Calu3 (cell line): ENCODE measurements at places on chromosomes 7 and 10. TPM values are rescaled to one million over a fixed set of nuclear protein-coding genes. Genes with fewer than 3 reads are reported as not detected.

DNA sequence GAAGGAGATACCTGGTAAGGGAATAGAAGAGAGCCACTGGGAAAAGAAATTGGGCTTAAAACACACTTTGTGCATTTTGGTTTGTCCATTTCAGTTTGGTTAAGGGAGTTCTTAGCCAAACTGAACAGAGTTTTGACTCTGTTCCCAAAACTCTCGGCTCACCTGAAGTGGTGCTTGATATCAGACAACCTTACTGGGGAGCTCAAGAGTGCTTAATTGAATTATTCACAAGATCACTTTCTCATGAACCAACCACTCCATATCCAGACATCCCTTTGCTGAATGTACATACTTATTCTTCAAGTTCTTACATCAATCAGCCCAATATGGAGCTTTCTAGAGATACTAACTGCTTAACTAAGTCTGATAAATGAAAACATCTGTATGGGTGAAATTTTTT lies 413.1 kb downstream of the GRM8 start:
- DNase-seq = no peak

- no peak for DNase-seq
Measured at GRCh38 chr10:36183726-36184125, 541.6 kb upstream of the FZD8 start.

GRCh38 chr10:132657748-132658147 lies 120.2 kb downstream of the INPP5A start:
- DNase-seq = no peak

GRCh38 chr7:12694817-12695216 lies 7.4 kb downstream of the ARL4A start:
- no peak for DNase-seq

DNA sequence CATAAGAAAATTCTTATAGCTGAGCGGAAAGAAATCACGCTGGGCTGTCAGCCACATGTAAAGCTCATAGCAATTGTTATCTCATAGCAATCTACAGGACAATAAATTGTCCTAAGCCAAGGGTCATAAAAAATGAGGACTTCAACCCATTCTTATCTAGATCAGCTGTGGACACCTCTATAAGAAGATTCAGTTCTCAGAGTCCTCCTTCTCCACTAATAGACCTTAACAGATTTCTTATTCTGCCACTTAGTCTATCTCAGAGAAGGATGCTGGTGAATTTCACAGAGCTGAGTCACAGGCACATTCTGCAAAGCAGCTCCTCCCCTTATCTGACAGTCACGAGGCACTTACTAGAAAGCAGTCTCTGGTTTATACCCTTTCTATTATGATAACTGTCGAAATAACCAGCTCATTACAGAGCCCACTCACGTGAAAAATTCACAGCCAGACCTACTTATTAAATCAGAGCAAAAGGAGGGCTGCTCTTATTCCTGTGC lies 185.3 kb upstream of the PCLO start:
- DNase-seq = peak; percentile 1

GRCh38 chr7:157558516-157558874 lies 221.7 kb downstream of the DNAJB6 start:
- no peak for DNase-seq

DNA sequence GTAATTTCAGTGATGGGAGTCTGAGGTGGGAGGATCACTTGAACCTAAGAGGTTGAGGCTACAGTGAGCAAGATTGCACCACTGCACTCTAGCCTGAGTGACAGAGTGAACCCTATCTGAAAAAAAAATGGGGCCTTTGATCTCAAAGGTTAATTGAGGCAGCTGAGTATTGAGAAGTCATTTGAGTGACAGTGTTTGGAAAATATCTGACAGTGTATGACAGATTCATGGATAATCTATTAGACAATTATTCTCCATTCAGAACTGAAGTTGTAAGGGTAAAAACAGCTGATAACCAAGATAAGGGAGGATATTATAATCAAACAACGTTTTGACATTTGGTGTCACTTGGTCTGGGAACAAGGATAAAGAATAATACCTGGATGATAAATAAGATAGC lies 50.9 kb upstream of the CD36 start:
- DNase-seq = no peak

DNA sequence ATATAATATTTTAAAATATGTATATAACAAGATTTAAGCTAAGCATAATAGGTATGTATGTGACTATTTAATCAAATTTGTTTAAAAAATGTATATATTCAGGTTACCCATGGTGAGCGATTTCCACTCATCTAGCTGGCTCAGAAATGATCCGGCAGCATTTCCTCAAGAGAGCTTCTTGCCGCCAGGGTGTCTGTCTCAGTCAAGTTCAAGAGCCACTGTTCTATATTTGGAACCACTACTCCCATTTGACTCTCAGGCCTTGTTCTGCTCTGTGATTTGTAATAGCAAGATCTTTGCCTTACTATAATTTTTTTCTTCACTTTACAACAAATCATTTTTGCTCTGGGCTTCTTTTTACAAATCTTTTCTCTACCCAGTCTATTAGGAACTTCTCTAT lies 48.7 kb upstream of the CNTNAP2 start:
- no peak for DNase-seq

- no peak for DNase-seq
Measured at GRCh38 chr10:102776779-102777456, 33.2 kb downstream of the WBP1L start.

- peak; percentile 81 for DNase-seq
Measured at GRCh38 chr10:58152673-58153263, 114.9 kb downstream of the IPMK start.

GRCh38 chr10:43214956-43215561 lies 51.8 kb downstream of the RASGEF1A start:
- no peak for DNase-seq

- no peak for DNase-seq
Measured at GRCh38 chr10:14225379-14225778, 105.3 kb downstream of the FRMD4A start.

GRCh38 chr7:71925663-71926062 lies 486.5 kb downstream of the CALN1 start:
- no peak for DNase-seq

DNA sequence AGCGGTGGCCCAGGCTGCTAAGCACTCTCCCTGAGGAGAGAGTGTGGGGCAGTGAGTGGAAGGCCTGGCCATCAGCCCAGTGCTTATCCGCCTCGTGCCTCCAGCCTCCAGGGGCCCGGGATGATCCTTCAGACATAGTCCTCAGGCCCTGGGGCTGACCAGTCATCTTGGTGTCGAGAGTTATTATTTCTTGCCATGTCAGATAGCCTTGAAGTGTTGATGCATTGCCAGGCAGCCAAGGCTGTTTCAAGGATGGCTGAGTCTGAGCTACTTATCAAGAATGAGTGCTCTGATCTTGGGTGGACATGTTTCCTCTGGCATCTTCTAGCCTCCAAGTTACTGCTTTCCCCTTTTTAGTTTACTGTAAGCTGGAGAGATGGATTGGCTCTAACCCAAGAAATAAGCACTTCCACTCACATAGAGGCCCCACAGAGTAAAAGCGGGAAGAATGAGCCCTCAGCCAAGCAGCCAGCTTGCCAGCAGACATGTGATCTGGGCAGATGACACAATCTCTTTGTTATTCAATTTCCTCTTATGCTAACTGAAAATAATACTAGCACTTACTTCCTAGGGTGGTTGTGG lies 136.5 kb upstream of the NAMPT start:
- DNase-seq = no peak

DNA sequence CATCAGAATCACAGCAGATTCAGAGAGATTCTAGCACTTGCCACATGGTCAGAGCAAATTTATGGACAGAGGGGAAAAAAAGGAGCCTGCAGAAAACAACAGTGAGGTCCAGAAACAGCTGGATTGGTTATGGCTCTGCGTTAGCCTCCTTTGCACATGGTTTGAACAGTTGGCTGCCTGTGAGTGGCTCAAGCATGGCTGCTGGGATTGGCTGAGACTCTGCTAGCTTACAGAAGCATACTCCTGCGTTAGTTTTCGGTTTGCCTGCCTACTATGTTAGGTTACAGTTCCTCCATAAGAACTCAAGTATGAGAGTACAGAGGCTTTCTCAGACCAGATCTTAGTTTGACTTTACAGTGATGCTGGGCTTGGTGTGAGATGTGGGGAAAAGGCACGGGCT lies 80.7 kb upstream of the WDR11 start:
- no peak for DNase-seq

DNA sequence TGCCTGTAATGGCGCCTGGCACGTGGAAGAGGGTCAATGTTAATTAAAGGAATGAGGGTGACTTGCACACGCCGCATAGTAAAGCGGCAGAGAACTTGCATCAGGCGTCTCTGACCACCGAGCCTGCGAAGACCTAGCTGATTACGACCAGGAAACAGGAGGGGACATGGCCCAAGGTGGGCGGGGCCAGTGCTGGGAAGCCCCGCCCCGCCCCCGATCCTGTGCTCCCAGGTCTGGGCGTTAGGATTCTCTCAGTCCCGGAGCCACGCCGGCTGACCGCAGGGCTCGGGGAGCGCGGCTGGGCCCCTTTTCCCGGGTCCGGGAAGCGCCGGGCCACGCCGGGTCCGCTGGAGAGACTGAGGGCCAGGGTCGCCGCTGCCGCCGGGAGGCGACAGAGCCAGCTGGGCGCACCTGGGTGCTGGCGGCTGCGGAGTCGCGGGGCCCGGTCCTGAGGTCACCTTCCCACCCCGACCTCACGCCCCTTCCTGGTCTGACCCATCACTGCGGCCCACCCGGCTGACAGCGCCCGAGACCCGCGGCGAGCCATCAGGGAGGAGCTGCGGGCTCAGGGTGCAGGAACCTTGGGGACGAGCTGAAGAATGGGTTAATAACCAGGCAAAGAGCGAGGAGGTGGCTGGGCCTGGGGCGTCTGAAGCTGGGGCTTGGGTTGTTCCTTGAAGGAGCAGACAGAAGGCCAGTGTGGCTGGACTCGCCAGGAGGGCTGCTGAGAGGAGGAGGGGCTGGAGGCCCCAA lies 23.0 kb upstream of the GRID1 start:
- DNase-seq = peak; percentile 63

DNA sequence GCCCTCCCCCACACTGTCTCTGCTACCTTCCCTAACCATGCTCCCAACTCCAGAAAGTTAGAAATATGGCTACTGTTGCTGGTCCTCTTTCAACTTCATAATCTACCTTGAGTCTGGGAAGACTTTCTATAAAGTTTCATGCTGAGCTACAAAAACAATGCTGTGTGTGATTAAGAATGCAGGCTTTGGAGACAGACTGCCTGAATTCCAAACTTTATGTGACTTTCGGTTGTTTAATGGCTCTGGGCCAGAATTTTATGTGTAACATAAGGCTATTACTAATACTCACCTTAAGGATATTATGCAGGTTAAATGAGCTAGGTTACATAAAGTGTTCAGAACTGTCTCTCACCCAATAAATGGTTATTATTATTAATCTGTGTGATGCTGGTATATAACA lies 19.1 kb downstream of the BET1 start:
- no peak for DNase-seq

DNA sequence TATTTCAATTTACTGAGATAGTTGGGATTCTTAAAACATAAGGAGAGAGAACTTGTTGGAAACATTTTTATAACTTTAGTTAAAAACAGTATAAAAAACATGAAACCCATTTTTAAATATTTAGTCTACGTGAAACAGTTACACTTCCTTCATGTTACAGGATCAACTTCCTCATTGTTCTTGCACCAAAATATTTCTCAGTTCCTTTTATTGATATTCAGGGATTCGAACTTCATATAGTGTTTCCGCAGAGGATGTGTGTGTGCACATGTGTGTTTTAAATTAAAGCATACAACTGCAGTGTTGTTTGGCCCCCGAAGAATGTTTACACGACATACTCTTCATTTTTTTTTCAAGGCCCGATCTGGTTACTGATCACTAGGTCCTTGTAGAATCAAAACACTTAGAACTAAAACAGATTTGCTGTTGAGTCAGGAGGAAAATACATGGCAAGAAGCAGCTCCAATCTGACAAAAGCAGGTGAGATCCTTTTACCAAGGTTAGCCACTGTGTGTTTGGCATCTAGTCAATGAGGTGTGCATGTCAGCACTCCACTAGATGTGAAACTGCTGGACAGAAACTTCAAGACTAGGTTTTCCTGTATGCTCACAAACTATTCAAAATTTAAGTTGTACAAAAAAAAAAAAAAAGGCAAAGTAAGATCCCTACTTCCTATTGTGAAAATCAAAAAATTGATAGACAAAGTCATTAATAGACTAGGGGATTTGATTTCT lies 60.4 kb downstream of the INSYN2A start:
- DNase-seq = no peak

DNA sequence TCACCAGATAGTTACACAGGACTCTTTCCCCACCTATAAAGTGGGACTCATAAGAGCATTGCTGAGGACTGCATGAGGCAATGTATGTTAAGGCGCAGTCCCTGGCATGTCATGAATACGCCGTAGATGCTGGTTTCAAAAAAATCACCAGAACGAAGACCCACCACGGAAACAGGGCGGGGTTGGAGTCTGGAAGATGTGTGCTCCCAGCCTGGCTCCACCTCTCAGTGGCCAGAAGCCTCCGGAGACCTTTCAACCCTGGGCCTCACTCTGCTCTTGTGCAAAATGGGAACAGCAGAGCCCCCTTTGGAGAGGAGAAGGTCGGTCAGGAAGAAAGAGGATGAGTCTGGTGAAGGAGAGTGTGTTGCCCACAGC lies 12.4 kb upstream of the ZMIZ1 start:
- DNase-seq = no peak

DNA sequence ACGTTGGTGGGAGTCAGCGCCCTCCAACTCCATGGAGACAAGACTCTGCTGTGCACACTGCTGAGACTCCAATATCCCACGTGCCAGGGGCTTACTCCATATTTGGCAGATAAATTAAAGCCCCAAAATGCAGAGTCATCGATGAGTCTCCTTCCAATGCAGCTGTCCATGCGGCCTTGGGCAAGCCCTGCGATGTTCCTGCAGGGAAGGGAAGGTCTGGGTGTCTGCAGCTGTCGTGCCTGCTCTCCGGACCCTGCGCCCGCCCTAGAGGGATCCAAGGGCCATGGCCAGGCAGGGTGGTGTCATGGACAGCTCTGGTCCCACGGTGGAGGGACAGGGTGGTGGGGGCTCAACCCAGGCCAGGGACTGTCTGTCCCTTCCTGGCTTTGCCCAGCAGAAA lies 185.2 kb downstream of the PTPRN2 start:
- DNase-seq = no peak

GRCh38 chr10:111725050-111725449 lies 458.5 kb downstream of the GPAM start:
- DNase-seq = no peak

DNA sequence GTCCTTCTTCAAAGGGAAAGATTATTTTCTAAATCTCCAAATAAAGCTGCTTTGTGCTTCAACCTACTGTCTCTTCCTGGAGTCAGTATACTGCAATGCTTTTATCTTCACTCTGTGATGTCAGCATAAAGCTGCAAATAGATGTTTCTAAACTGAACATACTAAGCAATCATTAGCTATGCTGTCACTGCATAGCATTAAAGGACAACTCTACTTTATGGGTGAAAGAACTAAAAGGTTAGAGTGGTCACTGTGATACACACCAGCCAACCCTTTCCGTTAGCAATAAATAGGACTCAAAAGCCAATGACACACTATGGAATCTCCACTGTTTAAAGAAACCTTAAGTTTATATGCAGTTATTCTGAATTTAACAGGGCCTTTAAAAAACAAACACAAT lies 1.8 kb downstream of the CCDC186 start:
- no peak for DNase-seq

Gene CHAT
- not detected in 2 replicates for total RNA-seq

Gene FZD1
- total RNA-seq = 3.2 and 3.7 TPM in 2 replicates

Gene PLEKHA1
- 29.4 and 31.0 TPM in 2 replicates for total RNA-seq

Gene NKX2-3
- total RNA-seq = not detected in 2 replicates

Gene EVX1
- not detected in 2 replicates for total RNA-seq

Gene PTPRN2
- total RNA-seq = 1.9 and 2.0 TPM in 2 replicates

Gene ARMC3
- total RNA-seq = 0.97 and 1.9 TPM in 2 replicates

Gene PNLIPRP3
- not detected in 2 replicates for total RNA-seq

Gene HSPA12A
- 2.4 and 3.2 TPM in 2 replicates for total RNA-seq
